ENCODE measurements at places on chromosomes 1 and 21.

DNA sequence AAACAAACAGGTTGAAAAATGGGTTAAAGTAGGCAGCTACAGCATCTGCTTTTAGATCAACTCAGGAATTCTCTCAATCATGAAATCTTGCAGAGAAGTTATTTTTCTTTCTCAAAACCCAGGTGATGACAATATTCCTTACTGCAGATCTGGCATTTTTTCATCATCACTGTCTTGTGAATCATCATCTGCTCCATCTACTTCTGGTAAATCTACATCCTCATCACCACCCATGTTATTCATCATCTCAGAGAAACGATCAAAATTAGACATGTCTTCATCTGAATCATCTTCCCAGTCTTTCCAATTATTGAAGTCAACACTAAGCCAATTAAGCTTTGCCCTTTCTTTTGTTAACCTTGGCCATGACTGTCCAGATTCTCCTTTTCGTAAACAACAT lies 21.8 kb downstream of the GBP2 start:
- no peak for DNase-seq

DNA sequence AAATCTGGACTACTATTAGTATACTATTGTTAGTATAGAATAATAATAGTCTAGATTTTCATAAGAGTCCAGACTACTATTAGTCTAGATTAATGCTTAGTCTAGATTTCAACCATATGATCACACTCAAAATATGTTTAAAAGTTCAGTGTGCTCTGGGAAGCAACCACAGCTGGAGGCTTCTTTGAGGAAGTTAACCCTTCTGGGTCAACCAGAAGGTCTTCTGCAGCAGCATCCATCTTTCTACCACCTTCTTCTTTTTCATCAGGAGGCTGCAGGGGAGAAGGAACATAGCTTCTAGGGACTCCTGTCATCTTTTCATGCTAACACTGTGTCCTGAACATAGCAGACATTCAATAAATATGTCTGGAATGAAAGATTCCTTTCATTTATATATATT lies 51.2 kb upstream of the DNAJC6 start:
- no peak for DNase-seq

GRCh38 chr1:112509660-112510178 lies 954 bp downstream of the WNT2B start:
- no peak for DNase-seq

DNA sequence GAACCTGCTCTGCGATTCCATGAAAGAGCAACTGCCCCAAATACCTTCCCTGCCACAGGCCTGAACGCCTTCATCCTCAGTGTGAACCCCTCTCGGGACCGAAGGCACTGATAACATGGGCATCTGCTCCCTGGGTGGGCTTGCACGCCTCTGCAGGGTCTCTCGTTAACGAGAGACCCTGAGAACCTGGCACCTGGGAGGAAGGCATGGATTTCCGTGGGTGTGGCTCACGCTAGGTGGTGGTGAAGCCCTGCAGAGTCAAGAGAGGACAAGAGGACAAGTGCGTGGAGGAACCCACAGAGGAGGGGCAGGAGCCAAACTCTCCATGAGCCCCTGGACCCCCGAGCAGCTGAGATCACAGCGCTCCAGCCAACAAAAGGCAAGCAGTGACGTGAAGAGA lies 26.8 kb upstream of the COL6A2 start:
- no peak for DNase-seq

DNA sequence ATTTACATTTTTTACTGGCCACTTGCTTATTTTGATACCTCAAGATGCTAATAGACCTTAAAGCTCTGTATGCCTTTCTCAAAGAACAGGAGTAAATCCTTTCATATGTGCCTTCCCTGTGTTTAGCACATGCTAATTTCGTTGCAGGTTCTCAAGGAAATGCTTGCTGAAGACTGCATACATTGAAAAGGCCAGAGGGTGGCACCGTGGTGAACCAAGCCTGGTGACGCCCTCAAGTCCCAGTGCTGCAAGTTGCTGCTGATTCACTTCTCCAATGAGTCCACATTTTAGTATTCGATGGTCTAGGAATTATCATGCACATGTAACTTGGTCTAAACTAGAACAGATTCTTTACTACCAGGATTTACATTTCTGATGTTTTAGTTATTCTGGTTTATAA lies 94.1 kb downstream of the CLDN17 start:
- DNase-seq, result no peak

DNA sequence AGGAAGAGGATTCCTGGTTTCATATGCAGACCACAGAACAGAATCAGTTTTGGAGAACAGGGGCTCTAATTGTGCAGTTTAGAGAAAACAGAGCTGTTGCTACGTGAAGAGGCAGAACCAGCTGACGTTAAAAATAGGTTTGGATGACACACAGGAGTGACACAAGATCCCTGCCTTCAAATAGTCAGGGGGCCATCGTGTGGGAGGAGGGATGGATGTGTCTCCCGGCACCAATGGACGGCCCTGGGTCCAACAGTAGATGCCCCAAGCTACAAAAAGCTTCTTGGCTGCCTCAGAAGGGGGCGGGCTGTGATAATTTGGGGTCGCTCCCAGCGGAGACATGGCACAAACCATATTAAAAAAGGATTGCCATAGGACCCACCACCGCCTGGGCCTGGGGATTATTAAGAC lies 87.8 kb downstream of the MRPL37 start:
- no peak for DNase-seq

- DNase-seq, result no peak
Measured at GRCh38 chr1:29963946-29964345, 727.6 kb downstream of the PTPRU start.

- DNase-seq, result peak; percentile 23
Measured at GRCh38 chr1:66331658-66332547, 202.1 kb upstream of the SGIP1 start.

- DNase-seq, result no peak
Measured at GRCh38 chr1:210384625-210385024, 55.9 kb downstream of the HHAT start.

GRCh38 chr21:39568361-39568760 lies 44.4 kb upstream of the B3GALT5 start:
- no peak for DNase-seq

- no peak for DNase-seq
Measured at GRCh38 chr1:198597690-198598430, 41.0 kb upstream of the PTPRC start.

DNA sequence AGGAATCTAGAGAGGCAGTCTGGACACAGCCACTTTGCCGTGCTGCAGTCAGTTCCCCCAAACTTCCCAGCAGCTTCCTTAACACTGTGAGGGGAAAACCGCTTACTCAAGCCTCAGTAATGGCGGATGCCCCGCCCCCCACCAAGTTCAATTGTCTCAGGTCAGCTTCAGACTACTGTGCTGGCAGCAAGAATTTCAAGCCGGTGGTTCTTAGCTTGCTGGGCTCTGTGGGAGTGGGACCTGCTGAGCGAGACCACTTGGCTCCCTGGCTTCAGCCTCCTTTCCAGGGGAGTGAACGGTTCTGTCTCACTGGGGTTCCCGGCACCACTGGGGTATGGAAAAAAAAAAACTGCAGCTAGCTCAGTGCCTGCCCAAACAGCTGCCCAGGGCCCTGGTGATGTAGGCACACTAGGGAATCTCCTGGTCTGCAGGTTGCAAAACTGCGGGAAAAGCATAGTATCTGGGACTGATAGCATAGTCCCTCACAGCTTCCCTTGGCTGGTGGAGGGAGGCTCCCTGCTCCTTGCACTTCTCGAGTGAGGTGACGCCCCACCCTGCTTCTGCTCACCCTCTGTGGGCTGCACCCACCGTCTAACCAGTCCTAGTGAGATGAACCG lies 23.7 kb upstream of the HFM1 start:
- DNase-seq, result no peak

DNA sequence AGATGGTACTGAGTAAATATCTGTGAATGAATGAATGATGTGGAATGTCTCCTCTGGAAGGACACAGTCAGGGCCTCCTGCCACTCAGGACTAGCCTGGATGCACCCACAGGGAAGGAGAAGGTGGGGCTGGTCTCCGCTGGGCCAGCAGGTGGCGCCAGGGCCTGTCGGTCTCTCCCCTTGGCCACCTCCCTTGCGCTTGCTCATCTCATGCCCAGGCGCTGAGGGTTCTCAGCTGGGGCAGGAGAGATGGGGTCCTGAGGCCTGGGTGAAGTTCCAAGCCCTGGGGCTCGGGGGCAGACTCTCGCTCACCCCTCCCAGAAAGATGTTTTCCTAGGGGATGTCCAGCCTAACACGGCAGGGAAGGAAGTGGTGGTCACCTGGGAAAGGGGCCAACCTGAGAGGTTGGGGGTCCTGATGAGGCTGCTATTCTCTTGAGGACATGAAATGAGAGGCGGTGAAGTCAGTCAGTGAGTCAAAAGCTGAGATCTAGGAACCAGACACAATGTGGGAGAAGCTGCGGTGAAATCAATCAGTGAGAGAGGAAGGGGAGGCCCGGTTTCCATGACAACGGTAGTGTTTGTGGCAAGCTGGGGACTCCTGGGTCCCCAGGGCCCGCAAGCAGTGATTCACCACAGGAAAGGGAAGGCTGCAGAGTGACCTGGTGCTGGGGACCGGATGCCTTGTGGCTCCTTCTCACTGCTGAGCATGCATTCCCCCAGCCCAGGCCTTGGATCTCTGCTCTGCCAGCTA lies 14.6 kb upstream of the MEX3A start:
- DNase-seq, result peak; percentile 68

Data from stimulated activated CD8-positive, alpha-beta memory T cell treated with anti-CD3 and anti-CD28 coated beads, Interleukin-7, amount 100 ng/mL, for 1 hour (primary cell).